ENCODE measurements at places on chromosomes 7 and 10.
A peak's percentile ranks its signal among the peaks of the same experiment; 100 is the strongest.

GRCh38 chr10:121406823-121407545 is 191.3 kb downstream of the FGFR2 start:
- no peak for DNase-seq

GRCh38 chr10:127999297-128000129 is 92.6 kb downstream of the PTPRE start:
- DNase-seq: peak; percentile 69

GRCh38 chr7:130365511-130366441 is 14.5 kb upstream of the CPA1 start:
- DNase-seq: no peak

DNA sequence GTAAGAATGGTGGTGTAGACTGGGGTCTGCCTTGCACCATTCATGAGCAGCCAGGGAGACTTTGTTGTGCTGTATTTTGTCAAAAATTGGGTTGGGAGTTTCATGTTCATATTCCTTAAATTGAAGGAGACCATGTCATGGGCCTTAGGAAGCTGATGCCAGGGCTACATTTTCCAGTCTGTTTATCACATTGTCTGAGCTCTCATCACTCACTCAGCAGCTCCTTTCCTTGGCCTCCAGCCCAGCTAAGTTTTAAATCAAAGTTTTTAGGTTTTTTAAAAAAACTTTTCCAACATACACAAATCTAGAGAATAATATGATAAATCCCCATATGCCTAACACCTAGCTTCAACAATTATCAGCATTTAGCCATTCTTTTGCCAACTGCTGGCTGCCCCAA is 12.6 kb upstream of the FAM13C start:
- no peak for DNase-seq

DNA sequence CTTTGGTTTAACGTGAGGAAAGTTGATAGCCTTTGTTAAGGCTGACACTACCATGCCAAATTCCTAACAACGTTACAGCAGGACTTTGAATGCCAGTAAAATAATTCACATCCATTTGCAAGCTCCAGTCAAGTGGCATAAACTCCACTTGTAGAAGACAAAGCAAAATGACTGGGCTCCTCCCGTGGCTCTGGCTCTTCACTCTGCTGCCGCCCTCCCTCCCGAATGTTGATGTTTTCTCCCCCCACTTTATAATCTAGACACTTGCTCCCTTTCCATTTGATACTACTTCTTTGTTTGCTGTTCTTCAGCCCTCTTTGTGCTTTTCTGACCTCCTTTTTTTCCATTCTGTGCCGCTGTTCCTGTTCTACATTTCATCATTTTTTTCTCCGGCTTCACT is 22.8 kb upstream of the ITGB8 start:
- DNase-seq: no peak

DNA sequence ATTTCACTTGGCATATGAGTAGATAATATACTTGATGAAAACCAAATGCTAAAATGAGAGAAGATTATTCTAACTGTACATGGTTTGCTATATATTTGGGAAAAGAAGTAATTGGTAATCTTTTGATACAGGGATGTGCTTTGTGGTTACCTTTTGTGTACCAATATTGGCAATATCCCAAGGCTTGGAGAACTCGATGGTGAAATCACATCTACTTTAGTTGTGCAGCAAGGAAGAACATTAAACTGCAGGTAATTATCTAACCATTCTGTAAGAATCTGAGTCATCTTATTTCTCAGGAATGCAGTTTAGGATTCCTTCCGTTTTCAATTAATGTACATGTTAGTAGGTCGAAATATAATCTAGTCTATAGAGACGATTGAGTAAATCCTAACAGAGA is 64.1 kb downstream of the SRI start:
- DNase-seq: no peak

GRCh38 chr10:100014071-100014762 is 4.5 kb upstream of the DNMBP start:
- DNase-seq: no peak

DNA sequence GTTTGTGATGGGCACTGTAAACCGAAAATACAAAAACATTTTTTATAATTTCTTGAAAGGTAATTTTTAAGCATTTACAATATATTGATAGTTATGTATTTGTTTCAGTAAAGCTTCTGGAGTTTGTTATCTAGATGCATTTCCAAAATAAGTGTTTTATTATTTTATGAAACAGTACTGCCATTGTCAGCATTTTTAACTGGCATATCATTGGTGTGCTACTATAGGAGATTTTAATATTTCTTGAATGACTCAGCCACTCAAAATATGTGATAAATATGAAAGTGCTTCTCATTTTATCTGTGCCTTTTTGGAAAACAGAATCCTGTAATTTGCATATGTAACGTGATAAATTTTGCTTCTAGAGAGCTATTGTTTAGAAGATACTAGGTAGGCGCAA is 97.9 kb downstream of the ANKIB1 start:
- no peak for DNase-seq

GRCh38 chr7:134599371-134599770 is 47.3 kb upstream of the BPGM start:
- DNase-seq: peak; percentile 72

- no peak for DNase-seq
Measured at GRCh38 chr7:115005953-115006352, 84.1 kb downstream of the MDFIC start.

- no peak for DNase-seq
Measured at GRCh38 chr10:33900596-33900995, 566.1 kb upstream of the NRP1 start.

DNA sequence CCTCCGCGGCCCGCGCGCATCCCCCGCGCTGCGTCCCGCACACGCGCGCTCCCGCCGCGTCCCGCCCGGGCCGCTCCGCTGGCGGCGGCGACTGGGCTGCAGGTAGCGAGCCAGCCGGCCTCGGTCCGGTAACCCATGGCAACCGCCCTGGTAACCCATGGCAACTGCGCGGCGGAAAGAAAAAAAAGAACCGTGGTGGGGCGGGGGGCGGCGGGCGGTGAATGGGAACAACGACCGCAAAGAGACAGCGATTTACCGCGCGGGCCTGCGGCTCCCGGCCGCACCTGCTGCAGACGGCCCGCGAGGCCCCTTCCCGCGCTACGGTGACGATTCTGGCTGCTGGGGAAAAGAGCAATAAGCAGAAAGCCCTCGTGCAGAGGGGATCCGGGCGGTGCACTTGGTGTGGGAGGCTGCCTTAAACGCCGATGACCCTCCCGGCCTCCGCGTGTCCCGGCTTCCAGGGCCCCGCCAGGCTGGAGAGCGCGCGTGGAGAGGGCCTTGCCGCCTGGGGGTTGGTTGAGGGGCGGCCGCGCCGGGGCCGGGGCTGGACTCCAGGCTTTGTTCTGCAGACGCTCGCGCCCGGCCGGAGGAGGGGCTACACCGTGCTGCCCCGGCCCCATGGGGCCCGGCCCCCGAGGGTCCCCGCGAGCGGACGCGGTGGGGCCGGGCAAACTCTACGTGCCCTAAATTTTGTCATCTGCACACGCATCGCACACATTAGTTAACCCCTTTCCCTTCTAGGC is 84.7 kb downstream of the SNX10 start:
- DNase-seq: peak; percentile 39

DNA sequence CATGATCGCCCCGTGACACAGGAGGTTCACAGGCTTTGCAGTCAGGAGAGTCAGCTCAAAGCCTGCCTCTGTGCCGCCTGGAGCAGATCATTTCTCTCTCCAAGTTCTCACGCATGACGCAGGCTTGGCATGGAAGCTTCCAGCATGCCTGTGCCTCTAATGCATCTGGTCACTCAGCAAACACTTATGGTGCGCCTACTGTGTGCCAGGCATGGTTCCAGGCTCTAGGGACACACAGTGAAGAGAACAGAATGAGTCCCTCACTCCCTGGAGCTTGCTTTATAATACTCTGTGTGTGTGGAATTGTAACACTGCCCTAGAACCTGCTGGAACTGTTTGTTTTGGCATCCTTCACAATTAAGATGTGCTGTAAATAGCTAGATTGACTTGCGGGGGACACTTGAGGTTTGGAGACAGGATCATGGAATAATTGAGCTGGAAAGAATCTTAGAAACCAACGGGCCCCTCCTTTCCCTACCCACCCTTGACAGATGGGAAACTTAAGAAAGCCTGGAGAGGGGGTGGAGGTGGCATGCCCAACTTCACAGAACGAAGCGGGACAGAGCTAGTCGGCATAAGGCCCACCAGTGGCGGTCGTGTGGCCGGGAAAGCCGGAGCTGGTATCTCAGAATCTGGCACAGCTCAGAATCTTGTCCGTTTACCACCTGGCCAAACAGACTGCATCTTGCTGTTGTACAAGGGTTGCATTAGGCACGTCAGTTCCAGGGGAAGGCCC is 4.6 kb upstream of the MYH16 start:
- DNase-seq: peak; percentile 79

DNA sequence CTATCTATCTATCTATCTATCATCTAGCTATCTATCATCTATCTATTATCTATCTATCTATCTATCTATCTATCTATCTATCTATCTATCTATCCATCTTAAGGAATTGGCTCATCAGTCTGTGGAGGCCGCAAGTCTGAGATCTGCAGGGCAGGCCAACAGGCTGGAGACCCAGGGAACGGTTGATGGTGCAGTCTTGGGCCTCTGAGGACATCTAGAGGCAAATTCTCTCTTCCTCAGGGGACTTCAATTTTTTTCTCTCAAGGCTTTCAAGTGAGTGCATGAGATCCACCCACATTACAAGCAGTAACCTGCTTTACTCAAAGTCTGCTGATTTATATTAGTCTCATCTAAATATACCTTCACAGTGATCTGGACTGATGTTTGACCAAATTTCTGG is 197.0 kb downstream of the GLRX3 start:
- DNase-seq: no peak

DNA sequence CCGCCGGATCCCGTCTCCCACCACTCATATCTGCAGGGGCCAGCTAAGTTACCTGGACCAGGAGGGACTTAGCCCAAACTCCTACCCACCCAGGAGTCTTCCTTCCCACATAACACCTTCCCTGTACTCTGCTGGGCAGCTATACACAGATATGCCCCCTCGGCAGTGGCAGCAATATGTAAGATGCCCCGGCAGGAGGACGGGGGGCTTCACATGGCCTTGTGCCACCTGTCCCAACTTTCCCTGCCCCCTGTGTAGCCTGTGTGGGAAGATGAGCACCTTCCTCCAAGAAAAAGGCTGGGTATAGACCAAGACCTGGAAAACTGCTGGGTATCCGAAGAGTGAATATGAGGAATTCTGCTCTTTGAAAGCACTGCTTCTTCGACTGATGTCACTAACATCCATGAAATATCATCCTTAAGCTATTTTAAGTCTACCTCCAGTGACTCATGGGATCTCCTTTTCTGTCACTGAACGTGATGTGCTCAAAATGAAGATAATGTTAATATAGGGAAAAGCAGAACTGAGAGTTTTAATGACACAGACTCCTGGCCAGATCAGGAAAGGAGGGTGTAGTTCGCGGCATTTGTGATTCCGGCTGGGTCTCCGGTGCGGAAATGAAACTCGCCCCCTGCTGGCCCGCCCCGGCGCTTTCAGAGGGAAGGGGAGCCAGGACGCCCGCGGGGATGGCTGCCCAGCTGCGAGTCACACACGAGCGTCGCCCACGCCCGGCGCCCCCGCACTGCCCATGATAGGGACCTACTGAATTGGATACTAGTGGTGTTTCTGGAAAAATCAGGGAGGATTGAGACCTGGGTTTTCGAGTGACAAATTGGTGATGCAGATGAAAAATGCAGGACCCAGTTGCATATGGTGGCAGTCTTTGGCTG is 256.9 kb upstream of the NFE2L3 start:
- peak; percentile 75 for DNase-seq

All from dorsolateral prefrontal cortex (tissue), 122 donors.